ENCODE measurements at places on chromosomes 3 and 15. TPM values are rescaled to one million over a fixed set of nuclear protein-coding genes. Genes with fewer than 3 reads are reported as not detected.

- no peaks in the 10 kb centered on the region for H3K36me3 ChIP-seq
- no peak overlapping the region for H3K4me3 ChIP-seq
- DNase-seq, result no peak
- H3K4me1 ChIP-seq, result no peaks in the 10 kb centered on the region
Observed at GRCh38 chr3:189324538-189325138, 152.9 kb downstream of the TPRG1 start.

DNA sequence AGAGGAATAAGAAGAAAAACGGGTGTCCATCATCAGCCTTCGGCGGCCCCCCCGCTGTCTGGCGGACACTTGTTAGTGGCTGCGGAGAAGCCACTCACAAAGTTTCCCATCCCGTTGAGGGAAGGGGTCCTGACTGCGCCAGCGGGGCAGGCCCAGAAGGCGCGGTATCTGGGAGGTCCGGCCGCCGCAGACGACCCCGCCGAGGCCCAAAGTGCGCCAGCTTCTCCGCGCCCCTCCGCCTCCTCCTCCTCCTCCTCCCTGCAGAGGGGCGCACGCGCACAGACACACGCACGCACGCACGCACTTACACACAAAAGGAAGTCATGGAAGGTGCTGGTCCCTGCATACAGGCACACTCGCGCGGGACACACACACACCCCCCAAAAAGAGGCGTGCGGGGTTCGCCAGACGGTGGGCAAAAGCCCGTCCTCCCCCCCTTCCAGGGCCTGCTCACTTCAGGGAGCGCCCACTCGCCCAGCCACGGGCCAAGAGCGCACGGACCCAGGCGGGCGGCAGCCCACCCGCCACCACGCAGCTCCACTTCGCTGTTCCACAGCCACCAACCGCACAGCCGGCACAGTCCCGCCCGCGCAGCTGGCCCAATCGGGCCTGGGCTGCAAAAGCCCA lies 18.0 kb downstream of the ZNF148 start:
- no peaks in the 10 kb centered on the region for H3K27me3 ChIP-seq
- H3K4me3 ChIP-seq, result peak overlapping the region; percentile 63
- H3K27ac ChIP-seq, result peak overlapping the region; percentile 78
- H3K36me3 ChIP-seq, result no peaks in the 10 kb centered on the region
- no peak for DNase-seq

DNA sequence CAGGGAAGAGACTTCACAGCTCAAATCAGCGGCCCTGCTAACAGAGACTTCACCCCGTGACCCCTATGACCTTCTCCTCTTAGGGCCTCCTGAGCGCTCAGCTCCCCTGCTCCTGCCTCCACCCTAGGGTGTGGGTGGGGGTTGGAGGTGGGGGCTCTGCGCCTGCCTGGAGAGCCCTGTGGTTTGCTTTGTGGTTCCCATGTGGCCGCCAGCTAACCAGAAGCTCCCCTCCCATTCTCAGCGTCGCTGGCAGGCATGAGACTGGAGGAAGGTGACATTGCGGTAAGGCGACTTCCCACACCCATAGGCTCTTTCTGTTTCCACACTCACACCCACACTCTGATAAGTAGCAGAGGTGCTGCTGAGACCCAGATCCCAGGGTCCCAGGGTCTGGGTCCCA lies 27.6 kb downstream of the XYLB start:
- DNase-seq, result no peak
- no peaks in the 10 kb centered on the region for H3K4me1 ChIP-seq
- H3K27me3 ChIP-seq, result no peaks in the 10 kb centered on the region
- no peak overlapping the region for H3K27ac ChIP-seq

DNA sequence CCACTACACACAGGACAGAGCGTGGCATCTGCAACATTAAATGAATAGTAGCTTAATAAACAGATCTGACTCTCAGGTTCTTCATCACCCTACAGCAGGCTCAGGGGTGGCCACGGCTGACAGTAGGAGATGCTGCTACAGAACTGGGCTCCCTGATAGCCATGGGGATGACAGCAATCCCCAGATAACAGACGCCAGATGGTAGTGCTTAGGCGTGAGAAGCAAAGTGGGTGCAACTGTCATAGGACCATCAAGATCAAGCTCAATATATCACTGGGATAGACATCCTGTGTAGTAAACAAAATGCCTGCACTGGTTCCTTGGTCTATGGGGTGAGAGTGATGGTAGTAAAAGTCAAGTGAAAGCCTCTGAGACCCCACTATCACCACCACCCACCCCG lies 2.6 kb upstream of the TPRA1 start:
- no peaks in the 10 kb centered on the region for H3K36me3 ChIP-seq
- DNase-seq, result no peak
- H3K27ac ChIP-seq, result no peak overlapping the region
- H3K27me3 ChIP-seq, result no peaks in the 10 kb centered on the region
- peaks cover 33% of the 10 kb centered on the region for H3K4me1 ChIP-seq
- no peak overlapping the region for H3K4me3 ChIP-seq

DNA sequence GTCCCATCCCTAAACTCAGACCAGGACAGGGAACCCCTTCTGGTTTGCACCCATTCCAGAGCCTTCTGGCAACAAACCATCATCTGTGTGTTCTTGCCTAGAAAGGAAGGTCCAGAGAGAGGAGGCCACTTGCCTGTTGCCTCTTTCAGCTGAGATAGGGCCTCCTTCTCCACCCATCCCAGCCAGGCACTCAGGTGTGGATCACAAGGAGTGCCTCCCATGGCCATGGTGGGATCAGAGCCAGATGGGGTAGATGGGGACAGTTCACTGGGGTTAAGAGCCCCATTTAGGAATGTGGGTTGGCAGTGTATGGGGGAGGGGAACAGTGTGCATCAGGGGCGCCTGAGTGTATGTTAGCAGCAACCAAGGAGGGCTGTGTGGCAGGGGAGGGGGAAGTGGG lies 8.9 kb upstream of the CTDSPL start:
- H3K27me3 ChIP-seq, result no peaks in the 10 kb centered on the region
- H3K4me1 ChIP-seq, result peaks cover 6% of the 10 kb centered on the region
- no peak for DNase-seq
- peaks cover 17% of the 10 kb centered on the region for H3K36me3 ChIP-seq

GRCh38 chr3:78908236-78908635 lies 859.6 kb downstream of the ROBO1 start:
- no peaks in the 10 kb centered on the region for H3K27me3 ChIP-seq
- H3K4me1 ChIP-seq, result no peaks in the 10 kb centered on the region
- no peak for DNase-seq
- H3K36me3 ChIP-seq, result no peaks in the 10 kb centered on the region
- H3K27ac ChIP-seq, result no peak overlapping the region

DNA sequence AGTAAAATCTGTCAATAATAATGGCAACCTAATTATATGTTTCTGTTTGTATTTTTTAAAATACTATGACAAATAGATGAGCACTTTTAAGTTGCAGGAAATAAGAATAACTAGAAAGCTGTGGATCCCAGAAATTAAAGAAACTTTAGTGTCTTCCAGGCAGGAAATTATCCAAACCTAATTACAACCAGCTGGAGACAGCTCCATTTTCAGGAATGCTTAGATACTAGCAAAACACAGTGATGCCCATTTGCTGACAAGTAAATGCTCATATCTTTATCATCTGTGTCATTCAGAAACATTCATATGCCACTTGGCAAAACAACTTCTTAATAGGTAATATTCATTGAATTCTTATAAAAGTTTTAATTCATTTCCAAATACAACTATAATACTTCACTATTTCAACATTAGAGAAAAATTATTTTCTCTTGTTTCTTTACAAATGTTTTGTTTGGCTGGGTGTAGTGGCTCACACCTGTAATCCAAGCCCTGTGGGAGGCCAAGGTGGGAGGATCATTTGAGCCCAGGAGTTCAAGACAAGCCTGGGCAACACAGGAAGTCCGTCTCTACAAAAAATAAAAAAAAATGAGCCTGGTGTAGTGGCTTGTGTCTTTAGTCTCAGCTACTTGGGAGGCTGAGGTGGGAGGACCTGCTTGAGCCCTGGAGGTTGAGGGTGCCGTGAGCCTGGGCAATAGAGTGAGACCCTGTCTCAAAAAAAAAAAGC lies 169.1 kb upstream of the TSPAN3 start:
- H3K4me3 ChIP-seq, result no peak overlapping the region
- H3K27ac ChIP-seq, result no peak overlapping the region
- H3K27me3 ChIP-seq, result no peaks in the 10 kb centered on the region
- H3K4me1 ChIP-seq, result no peaks in the 10 kb centered on the region
- H3K36me3 ChIP-seq, result peaks cover 6% of the 10 kb centered on the region

DNA sequence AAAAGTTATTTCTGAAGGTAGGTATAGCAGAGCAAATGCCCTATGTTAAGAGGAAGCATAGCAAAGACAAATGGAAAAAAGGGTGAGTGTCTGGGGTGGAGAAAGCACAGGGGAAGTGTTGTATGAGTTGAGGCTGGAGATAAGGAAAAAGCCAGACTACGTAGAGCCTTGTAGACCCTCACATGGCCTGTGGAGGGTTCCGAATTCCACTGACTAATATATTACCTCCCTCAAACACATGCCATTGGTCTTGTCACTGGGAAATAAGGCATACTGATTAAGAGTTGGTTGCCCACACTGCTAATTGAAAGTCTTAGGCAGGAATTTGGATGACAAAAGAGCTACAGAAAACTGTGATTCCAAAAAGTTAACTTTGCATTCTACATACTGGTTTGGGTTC lies 65.2 kb downstream of the TRAT1 start:
- DNase-seq, result no peak
- H3K36me3 ChIP-seq, result no peaks in the 10 kb centered on the region
- H3K27ac ChIP-seq, result no peak overlapping the region
- H3K4me3 ChIP-seq, result no peak overlapping the region
- no peaks in the 10 kb centered on the region for H3K27me3 ChIP-seq

GRCh38 chr3:197204736-197205135 lies 93.7 kb downstream of the DLG1 start:
- H3K27me3 ChIP-seq, result no peaks in the 10 kb centered on the region
- no peak overlapping the region for H3K4me3 ChIP-seq
- DNase-seq, result no peak
- H3K4me1 ChIP-seq, result peaks cover 27% of the 10 kb centered on the region

DNA sequence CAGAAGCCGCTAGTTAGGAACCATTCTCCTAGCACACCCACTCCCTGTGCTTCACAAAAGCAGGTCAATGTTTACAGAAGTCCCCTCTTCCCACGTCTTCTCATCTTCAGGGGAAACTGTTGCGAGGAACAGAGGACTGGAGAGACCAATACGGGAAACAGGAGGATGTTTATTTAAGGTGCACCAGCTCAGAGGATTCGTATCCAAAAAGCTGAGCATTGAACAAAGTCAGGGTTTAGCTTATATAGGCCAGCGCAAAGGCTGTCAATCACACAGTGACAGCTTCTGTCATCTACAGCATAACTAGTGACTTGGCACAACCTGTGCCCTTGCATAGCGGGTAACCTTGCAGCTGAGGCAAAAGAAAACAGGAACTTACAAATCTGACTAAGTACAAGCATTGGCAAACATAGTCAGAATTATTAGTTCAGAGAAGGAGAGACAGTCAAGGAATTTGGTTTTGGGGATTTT lies 61.3 kb downstream of the ZDHHC19 start:
- no peaks in the 10 kb centered on the region for H3K27me3 ChIP-seq
- H3K27ac ChIP-seq, result no peak overlapping the region
- no peak overlapping the region for H3K4me3 ChIP-seq
- no peaks in the 10 kb centered on the region for H3K4me1 ChIP-seq
- no peak for DNase-seq

DNA sequence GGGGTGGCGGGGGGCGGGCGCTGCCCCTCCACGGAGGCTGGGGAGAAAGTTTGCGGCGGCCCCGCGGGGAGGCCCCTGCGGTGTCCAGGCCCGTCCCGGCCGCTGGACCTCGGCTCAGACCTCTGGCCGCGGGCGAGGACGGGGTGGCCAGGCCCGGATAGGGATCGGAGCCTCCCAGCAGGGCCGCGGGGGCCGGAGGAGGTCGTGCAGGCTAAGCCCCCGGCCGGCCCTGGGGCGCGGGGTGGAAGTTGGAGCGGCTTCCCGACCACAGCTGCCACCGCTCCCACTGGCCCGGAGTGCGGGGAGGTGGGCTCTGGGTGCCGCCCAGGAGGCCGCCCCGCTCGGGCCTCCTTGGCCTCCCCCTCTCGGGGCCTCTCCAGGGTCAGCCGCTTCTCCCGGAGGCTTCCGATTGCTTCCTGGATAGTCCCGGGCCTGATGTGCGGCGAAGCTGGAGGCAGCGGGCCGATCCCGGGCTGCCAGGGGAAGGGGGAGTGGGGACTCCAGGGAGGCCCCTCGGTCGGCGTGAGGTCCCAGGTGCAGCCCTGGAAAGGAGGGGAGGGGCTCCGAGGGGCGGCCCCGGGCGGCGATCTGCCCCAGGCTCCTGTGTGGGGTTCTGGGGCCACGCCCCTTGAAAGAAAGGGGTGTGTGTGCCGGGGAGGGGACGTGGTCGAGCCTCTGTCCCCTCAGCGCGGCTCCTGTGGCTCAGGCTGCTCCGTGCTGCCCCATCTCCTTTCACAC lies 907 bp downstream of the PLXNA1 start:
- peaks cover 3% of the 10 kb centered on the region for H3K36me3 ChIP-seq
- peak overlapping the region; percentile 86 for H3K4me3 ChIP-seq
- H3K27ac ChIP-seq, result peak overlapping the region; percentile 51
- H3K27me3 ChIP-seq, result no peaks in the 10 kb centered on the region
- peaks cover 40% of the 10 kb centered on the region for H3K4me1 ChIP-seq

- peaks cover 19% of the 10 kb centered on the region for H3K4me1 ChIP-seq
- no peaks in the 10 kb centered on the region for H3K36me3 ChIP-seq
- DNase-seq, result no peak
Observed at GRCh38 chr3:172751175-172751704, 714 bp downstream of the ECT2 start.

GRCh38 chr15:42591238-42591934 lies 16.0 kb downstream of the STARD9 start:
- H3K4me3 ChIP-seq, result no peak overlapping the region
- H3K36me3 ChIP-seq, result peaks cover 6% of the 10 kb centered on the region
- DNase-seq, result no peak
- H3K4me1 ChIP-seq, result peaks cover 84% of the 10 kb centered on the region
- H3K27me3 ChIP-seq, result no peaks in the 10 kb centered on the region
- peak overlapping the region; percentile 39 for H3K27ac ChIP-seq

- H3K4me3 ChIP-seq, result no peak overlapping the region
- H3K27ac ChIP-seq, result no peak overlapping the region
- H3K4me1 ChIP-seq, result no peaks in the 10 kb centered on the region
- no peaks in the 10 kb centered on the region for H3K27me3 ChIP-seq
- no peaks in the 10 kb centered on the region for H3K36me3 ChIP-seq
Observed at GRCh38 chr3:10438902-10439610, 66.3 kb downstream of the ATP2B2 start.

DNA sequence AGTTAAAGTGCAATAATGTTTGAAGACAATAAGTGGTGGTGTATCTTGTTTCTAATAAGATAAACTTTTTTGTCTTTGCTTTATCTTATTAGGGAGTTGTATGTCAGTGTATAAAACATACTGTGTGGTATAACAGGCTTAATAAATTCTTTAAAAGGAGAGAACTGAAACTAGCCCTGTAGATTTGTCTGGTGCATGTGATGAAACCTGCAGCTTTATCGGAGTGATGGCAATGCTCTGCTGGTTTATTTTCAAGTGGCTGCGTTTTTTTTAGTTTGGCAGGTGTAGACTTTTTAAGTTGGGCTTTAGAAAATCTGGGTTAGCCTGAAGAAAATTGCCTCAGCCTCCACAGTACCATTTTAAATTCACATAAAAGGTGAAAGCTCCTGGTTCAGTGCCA lies 2.7 kb downstream of the RPL15 start:
- H3K27ac ChIP-seq, result no peak overlapping the region
- H3K4me1 ChIP-seq, result peaks cover 47% of the 10 kb centered on the region
- H3K36me3 ChIP-seq, result peaks cover 30% of the 10 kb centered on the region

ANKDD1A gene
- total RNA-seq, result 10.2 TPM

NLGN1 gene
- 16.8 TPM for total RNA-seq

RETNLB gene
- total RNA-seq, result not detected

BBS4 gene
- total RNA-seq, result 27.9 TPM

PLA2G4D gene
- total RNA-seq, result not detected

SLC15A2 gene
- total RNA-seq, result 2.1 TPM

PIGZ gene
- 15.8 TPM for total RNA-seq

MELTF gene
- 9.1 TPM for total RNA-seq

CXCR6 gene
- total RNA-seq, result 7.1 TPM

LRRC49 gene
- 5.6 TPM for total RNA-seq

Measured in esophagus muscularis mucosa (tissue), 4 donors.